ENCODE measurements at places on chromosomes 4 and X.

DNA sequence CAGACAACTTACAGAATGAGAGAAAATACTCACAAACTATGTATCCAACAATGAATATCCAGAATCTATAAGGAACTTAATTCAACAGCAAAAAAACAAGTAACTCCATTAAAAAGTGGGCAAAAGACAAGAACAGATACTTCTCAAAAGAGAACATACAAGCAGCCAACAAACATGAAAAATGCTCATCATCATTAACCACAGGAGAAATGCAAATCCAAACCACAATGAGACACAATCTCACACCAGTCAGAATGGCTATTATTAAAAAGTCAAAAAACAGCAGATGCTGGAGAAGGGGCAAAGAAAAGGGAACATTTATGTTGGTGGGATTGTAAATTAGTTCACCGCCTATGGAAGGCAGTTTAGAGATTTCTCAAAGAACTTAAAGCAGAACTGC is 150.3 kb downstream of the FGF16 start:
- DNase-seq: no peak

- DNase-seq: no peak
These were observed 84.5 kb downstream of the GATB start for GRCh38 chr4:151676301-151676700.

DNA sequence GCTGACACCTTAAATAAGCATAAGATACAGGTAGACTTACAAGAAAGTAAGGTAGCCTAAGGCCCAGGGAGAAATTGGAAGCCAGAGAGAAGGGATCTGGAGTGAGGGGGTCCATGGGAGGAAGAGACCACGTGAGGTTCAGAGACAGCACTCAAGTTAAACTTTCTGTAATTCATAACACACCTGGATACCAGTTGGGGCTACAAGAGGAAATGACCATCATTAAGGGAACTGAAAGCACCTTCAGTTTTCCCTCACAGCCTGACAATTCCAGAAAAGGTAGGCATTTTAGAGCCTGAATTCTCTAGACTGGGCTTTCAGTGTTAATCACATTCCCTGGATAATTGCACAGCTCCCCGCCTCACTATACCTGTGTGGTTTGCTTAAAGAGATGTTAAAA is 355.5 kb downstream of the FBXW7 start:
- DNase-seq: no peak

GRCh38 chr4:163493643-163494359 is 689 bp upstream of the TMA16 start:
- DNase-seq: peak; percentile 67

DNA sequence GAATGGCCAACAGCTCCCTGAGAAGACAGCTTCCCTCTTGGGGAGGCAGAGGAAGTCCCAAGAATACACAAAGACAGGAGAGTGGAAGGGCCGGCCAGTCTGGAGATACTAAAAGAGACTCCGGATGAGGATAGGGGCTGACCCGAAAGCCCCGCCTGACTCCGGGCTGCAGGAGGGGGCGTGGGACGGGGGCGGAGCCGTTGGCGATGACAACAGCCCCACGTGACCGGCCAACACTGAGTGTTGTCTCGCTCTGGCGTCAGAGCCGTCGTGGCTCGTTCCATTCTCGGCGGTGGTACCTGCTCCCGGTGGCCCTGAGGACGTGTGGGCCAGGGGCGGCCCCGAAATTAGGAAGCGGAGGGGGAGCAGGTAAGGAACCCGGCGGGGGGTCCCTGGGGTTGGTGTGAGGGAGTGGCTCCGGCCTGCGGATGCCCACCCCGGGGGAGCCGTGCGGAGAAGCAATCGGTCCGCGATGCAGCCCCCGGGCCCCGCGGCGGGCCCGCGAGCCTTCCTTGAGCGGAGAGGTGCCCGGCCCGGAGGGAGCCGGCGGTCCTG is at the start of gene BEX4:
TSS of gene BEX4 (plus strand) at position 239 of the 555 bp plus-strand sequence. CDS start 1,046 bp downstream, outside the sequence.
- peak; percentile 89 for DNase-seq

- DNase-seq: no peak
These were observed 695.4 kb downstream of the ARAP2 start for GRCh38 chr4:35548921-35549320.

DNA sequence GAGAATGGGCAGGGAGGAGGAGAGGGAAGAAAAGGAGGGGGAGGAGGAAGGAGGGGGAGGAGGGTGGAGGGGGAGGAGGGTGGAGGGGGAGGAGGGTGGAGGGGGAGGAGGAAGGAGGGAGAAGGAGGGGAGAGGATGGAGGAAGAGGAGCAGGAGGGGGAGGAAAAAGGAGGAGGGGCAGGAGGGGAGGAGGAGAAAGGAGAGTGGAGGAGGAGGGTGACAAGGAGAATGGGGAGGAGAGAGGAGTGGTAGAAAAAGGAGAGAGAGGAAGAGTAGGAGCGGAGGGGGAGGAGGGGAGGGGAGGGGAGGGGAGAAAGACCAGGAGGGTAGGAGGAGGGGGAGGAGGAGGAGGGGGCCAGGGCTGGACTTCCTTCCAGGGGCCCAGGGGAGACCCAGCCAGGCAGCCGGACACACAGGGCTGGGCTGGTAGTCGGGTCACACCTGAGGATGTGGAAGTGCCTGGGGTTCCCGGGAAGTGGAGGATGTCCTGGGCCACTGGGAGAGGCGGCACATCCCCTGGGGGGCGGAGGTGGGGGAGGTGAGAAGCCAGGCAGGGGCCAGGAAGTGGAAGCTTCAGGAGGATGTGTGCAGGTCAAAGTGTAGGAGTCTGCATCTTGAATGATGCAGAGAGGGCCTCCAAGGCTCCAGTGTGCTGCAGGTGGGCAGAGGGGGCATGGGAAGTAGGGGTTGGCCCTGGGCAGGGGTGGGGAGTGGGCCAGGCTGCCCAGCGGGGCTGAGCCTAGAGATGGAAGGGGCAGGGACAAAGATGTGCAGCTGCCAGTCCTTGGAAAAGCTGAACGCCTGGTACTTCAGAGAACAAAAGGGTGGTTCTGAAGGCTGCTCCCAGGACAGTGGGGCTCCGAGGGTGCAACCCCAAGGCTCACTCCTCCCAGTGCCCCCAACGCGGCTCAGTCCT is 18.8 kb downstream of the IL3RA start:
- no peak for DNase-seq

DNA sequence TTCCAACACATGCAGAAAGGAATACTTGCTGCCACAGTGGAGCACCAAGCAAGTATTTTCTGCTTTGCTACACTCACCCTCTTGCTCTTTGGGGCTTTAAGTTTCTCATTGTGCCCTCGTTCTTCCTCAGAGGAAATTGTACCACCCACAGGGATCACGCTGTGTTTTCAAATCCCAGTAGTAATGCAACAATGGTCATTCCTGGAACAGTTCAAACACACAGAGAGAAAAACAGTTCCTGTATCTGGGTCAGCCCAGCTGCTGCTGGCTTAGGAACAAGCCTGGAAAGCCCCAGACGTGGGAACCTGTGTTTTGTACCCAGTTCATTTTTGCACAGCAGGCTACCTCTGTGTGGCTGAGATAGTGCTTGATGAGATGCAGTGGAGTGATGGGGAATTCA is 907.8 kb downstream of the STPG2 start:
- DNase-seq: no peak

- no peak for DNase-seq
These were observed 194.8 kb upstream of the GPC4 start for GRCh38 chrX:133610056-133610455.

DNA sequence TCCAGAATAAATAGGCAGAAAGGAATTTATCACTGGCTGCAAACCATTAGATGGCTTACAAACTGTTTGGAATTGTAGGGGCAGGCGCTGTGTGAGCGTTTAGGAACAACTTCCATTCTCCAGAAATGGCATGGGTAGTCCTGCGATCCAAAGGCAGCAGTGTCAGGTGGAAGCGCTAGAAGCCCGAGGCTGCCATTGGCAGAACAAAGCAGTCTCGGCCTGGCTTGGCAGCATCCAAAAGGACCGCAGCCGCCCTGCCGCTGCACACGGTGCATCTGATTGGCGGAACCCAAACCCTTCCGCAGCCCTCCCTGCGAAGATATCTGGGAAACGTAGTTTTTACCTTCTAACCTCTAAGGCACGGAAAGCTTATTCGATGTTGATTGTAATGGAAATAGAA is 23.6 kb upstream of the YTHDC1 start:
- peak; percentile 87 for DNase-seq

DNA sequence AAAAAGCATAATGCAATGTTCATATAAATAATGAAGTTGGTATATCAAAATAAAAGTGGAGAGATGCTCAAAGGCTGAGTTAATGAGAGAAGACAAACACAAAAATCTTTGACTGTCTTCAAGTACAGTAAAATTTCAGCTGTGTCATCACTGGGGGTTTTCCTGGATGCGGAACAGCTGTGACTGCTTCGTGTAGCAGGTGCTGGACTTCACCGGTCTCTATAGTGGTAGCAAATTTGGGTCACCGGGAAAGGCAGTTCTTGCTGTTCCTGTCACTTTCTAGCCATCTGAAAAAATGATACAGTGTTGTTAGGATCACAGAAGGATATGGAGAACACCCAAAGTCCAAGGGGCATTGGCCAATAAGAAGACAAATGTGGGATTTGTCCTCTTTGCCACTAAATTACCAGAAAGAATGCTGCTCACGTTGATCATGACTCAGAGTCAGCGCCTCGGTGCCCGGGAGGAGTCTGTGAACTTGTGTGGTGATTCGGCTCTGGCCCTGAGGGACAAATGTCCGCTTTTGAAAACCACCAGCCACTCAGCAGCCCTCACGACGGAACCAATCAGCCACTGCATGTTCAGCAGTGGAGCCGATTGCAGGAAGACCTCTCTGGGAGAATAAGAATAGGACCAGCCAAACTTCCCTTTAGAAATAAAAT is 230.1 kb upstream of the FAT1 start:
- DNase-seq: no peak

GRCh38 chrX:106902684-106903083 is 457 bp downstream of the RIPPLY1 start:
- no peak for DNase-seq

DNA sequence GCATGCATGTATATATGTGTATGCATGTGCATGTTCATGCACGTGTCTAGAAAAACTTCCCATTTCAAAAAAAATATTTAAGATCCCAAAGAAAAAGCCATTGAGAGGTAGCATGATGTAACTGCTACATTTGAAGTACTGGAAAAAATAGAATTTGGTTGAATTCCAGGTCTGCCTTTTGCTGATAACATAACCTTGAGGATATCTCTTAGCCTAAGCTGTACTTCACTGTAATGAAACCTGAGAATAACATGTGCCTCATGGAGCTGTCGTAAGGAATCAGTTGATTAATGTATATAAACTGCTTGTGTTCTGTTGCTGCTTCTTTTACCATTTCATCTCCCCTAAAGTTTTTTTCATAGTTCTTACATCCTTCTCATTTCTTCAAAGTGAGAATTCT is 351.8 kb downstream of the GRIA2 start:
- DNase-seq: no peak

GRCh38 chr4:123046096-123046495 is 123.7 kb upstream of the NUDT6 start:
- no peak for DNase-seq

DNA sequence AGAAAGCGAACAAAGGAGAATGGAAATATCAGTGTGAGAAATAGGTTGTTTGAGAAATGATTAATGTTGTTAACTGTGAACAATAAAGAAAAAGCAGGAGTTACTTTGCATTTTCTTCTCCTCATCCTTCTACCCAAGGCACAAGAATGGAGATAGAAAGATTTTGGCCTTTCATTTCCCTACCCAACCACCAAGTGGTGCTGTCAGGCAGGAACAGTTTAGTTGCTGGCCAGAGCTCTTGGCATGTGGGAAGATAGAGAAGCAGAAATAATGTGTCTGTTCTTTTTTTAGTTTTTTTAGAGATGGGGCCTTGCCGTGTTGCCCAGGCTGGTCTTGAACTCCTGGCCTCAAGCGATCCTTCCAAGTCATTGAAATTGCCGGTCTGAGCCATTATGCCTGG is 12.8 kb downstream of the HOPX start:
- no peak for DNase-seq

- DNase-seq: no peak
These were observed 21.4 kb upstream of the PGM2 start for GRCh38 chr4:37805091-37805490.

DNA sequence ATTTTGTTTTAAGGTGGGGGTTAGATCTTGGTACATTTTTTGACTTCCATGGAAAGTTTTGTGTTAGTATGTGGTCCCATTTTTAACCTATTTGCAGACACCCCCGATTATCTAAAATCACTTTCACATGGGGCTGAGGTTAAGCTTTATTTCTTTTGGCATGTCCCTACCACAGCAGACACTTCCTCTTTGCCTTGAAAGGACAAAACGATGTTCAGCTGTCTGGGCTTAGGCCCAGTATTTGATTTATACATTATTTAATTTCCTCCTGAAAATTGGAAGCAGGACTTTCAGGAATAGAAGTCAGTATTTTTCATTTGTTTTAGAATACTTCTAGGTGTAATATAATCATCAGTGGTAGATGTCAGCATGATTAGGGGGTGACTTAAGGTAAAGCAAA is 112.4 kb upstream of the SPRY1 start:
- DNase-seq: peak; percentile 10

- DNase-seq: no peak
These were observed 669.6 kb upstream of the PCDH10 start for GRCh38 chr4:132479543-132479942.

GRCh38 chr4:54677416-54677815 is 19.7 kb downstream of the KIT start:
- DNase-seq: no peak

DNA sequence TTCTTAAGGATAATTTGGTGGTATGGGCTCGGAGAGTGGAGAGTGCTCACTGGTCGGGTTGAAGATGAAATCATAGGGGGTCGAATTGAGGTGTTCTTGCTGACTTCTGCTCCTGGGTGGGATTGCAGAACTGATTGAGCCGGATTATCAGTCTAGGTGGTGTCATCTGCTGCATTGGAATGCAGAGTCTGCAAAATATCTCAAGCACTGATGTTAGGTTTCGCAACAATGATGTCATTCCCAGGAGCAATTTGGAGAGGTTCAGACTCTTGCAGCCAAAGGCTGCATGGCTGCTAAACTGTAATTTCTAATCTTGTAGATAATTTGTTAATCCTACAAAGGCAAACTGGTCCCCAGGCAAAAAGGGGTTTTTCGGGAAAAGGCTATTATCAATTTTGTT is 67.7 kb downstream of the RHOH start:
- DNase-seq: no peak

GRCh38 chr4:139887376-139887802 is 221.8 kb downstream of the MGST2 start:
- no peak for DNase-seq

DNA sequence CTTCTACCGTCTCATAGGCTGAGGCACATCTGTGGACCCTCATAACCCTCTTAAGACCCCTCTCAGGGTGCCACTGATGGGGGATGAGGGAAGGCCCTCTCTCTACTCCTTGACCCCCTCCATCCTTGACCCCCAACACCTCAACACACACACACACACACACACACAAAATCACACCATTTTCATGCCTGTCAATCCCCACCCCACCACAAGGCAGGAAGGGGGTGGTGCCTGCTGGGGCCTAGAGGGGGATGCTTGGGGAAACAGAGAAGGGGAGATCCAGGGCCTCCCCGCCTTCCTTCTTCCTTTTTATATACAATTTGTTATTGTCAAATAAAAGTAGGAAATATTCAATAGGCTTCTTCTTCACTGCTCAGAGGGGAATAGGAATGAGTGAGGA is 1.2 kb upstream of the EBP start:
- DNase-seq: no peak
